ENCODE measurements at places on chromosomes 6 and 20.

GRCh38 chr6:44925100-44925739, 402.9 kb upstream of the RUNX2 start:
- DNase-seq: peak; percentile 62

- no peak for DNase-seq
These were observed 83.8 kb upstream of the FOXO3 start for GRCh38 chr6:108476847-108477430.

GRCh38 chr6:88725111-88725975, 238.1 kb downstream of the RNGTT start:
- DNase-seq: no peak

DNA sequence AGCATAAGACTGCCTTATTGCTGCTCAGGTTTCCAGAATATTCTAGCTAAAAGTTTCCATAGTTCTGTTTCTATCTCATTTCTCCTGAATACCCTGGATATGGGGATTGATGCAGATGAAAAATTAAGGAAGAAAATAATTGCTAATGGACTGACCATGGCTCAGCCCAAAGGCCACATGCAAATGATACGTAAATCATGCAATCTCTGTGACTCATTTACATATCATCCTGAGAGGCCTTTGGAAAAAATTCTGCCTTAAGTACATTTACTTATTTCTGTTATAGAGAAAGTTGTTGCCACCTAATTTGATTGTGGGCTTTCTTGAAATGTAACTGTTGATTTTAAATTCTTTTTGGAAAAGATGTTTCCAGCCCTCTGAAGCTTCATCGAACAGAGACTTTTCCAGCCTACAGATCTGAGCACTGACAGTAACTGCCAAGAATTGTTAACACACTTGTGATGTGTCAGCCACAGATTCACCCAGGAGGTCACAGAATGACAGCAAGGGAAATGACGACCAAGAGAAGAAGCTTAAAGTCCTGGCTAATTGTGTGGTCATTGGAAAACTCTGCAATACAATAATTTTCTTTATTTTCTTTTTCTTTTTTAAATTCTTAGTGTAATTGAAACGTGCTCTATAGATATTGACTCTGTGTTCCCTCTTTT, 174.8 kb downstream of the DOK5 start:
- DNase-seq: no peak

DNA sequence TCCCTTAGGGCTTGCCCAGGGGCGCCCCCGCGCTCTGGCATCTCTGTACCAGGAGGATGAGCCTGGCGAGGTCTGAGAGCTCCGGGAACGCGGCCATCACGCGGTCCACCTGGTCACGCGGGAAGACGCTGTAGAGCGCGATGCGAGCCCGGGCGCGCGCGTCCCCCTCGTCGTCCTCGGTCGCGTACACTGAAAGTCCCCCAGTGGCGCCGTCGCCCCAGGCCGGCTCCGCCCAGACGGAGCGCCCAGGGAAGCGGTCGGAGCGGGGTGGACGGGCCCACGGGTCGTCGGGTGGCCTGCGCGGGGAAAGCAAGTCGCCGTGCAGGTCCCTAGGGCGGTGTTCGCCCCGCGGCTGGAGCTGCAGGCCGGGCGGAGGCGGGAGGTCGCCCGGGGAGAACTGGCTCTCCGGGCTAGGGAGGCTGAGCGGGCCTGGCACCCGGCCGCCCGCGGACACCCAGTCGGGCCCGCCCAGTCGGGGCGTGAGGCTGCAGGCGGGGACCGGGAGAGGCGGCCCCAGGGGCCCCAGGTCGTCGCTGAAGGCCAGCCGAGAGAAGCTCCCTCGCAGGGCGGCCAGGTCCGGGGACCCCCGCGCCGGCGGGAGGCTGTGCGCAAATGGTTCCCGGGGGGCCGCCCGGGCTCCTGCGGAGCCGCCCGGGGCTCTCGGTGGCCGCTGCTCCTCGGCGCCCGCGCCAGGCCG, 34.0 kb downstream of the ZC3H12D start:
- DNase-seq: no peak

GRCh38 chr6:140586426-140587061, 1212.1 kb upstream of the CITED2 start:
- DNase-seq: peak; percentile 33

DNA sequence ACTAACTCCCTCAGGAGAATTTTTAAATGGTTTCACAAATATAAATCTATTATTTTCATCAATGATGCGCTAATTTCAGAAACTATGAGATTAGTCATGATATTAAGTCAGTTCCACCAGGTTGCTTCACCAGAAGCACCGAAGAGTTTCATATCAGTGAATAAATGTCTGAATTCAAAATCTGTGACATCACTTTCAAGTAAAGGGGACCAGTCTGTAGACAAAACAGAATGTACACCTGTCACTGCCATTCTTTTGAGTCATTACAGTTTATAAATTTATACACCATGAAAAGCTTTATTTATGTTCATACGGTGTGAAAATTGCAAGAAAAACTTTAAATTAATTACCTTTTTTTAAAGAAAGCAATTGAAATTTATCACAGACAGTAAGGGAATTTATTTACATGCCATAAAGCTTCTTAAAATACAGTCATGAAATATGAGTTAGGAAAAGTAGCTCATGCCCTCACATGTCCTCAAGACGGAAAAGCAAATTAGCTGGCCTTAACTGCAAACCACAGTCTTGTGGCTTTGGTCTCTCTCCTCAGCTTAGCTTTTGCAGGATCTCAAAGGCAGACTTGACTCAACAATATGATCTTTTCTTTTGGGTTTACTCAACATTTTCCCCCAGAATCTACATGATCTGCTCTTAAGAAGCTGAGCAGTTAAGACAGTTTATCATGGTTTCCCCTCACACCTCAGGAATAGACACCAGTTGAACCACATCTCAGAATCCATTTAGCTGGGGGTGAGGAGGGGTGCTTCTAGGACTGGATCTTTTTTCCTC, 177.7 kb upstream of the MCHR2 start:
- DNase-seq: no peak

- no peak for DNase-seq
These were observed 43.4 kb downstream of the TRAF3IP2 start for GRCh38 chr6:111562246-111562645.

DNA sequence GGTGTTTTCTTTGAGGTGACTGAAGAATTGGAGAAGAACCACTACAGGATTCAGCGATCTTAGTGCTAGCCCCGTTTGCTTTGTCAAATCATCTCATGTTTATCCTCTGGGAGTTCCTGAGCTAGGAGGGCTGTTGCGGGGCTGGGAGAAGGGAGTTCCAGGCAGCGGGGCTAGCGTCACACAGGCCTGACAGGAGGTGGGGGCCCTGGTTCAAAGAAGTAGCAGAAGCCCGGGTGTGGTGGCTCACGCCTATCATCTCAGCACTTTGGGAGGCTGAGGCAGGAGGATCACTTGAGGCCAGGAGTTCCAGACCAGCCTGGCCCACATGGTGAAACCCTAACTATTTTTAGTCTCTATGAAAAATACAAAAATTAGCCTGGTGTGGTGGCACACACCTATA, 33.2 kb upstream of the SULF2 start:
- DNase-seq: no peak

- no peak for DNase-seq
These were observed 1023.6 kb upstream of the CITED2 start for GRCh38 chr6:140398076-140398475.

- no peak for DNase-seq
These were observed 45.2 kb downstream of the KIF16B start for GRCh38 chr20:16528078-16528477.

GRCh38 chr6:81769824-81770223, 17.3 kb upstream of the TENT5A start:
- DNase-seq: no peak

DNA sequence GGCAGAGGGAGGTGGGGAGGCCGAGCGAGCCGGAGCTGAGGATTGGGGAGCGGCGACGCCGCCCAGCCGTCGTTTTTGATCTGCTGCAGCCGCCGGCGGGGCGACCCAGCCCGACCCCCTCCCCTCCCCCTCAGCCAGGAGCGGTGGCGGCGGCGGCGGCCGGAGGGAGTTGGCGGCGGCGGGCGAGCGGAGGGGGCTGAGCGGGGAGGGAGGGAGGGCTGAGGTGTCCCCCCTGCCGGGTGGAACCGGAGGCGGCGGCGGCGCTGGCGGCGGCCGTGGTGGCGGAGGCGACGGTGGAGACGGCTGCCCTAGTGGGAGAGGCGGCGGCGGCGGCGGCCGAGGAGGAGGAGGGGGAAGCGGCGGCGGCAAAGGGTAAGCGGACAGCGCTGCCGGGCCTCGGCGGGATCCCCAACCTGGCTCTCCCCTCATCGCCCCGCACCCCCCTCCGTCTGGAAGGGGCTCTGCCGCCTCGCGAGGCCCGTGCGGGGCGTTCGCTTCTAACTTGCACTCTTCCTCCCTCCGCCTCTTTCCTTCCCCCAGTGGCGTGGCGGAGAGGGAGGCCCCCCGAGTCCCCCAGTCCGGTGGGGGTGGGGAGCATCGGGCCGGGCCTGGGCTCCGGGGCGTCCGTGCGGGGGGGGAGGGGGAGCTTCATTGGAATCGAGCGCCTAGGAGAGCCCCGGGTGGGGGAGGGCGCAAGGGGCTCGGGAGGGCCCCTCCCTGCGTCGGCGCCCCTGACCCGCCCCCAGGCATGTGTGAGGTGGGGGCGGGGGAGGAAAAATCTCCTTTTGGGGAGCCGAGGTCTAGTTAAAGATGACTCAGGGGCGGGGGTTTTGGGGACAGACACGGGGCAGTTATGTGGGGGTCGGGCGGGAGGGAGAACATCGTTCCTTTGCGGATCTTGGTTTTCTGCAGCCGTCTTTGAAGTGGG, at the start of gene TAB2:
Gene TAB2 (plus strand): TSS at position 69 of the 928 bp plus-strand sequence. CDS start 52,286 bp downstream, outside the sequence.
- DNase-seq: peak; percentile 79

GRCh38 chr6:4712291-4712690, 63.9 kb upstream of the CDYL start:
- no peak for DNase-seq

DNA sequence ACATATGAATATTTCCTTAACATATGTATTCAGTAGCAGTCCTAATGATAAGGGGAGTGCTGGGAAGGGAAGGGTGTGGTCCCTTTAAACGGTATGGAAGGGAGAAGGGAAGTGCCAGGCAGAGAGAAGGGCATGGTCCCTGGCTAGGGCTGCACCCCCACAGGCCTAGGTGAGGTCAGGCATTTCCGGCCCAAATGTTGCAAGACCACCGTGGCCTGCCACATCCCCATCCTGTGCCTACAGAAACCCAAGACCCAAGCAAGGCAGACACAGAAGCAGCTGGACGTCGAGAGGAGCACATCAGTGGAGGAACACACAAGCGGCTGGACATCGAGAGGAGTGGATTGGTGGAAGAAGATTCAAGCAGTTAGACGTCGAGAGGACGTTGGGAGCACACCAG, 5.9 kb downstream of the RRAGD start:
- no peak for DNase-seq

DNA sequence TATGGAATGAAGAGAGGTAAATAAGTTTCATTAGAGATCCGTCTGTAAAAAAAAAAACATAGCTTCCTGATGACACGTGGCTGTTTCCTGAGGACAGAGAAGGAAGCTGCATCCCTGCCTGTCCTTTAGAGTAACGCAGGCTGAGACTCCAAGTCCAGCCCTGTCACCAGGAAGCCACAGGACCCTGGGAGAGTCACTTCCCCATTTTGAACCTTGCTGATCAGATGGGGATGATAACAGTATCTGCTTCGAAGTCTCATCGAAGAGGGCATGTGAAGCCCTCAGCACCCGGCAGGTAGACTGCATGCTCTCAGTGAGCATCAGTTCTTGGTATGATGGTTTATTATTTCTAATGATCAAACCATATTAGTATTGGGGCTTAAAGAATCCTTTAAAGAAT, 139.1 kb upstream of the KCNG1 start:
- no peak for DNase-seq

GRCh38 chr20:20217621-20218020, 150.3 kb upstream of the INSM1 start:
- DNase-seq: no peak

DNA sequence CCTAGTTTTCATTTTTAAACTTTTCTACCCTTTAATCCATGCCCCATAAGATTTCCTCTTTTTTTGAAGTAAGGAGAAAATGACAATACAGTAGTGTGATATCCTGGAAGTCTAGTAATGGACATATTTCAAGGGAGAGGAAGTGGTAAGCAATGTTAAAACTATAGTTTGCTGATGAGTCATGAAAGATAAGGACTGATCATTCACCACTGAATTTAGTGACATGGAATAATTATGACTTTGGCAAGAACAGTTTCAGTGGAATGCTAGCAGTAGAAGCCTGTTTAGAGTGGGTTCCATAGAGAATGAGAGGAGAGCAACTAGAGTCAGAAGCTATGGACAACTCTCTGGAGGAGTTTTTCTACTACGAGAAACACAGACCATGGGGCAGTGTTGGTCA, 24.9 kb upstream of the SLC2A12 start:
- no peak for DNase-seq

DNA sequence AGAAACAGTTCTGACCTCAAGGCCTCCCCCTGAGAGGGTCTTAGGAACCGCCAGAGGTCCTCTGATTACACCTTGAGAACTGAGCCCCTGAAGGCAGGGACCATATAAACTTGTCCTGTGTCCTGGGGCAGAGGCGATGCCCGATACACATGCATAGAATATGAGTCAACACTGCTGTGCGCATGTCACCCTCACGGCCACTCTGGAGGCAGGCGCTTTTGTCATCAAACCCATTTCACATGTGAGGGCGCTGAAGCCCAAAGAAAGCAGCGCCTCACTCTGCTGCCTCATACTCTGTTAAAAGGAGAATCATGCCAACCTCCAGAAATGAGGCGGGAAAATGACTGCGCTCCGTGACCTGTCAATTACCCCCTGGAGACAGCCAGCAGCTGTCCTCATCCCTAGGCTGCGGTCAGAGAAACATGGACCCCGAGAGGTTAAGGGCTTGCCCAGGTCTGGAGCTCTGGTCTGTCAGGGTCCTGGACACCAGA, 158.3 kb downstream of the GRM4 start:
- DNase-seq: no peak

DNA sequence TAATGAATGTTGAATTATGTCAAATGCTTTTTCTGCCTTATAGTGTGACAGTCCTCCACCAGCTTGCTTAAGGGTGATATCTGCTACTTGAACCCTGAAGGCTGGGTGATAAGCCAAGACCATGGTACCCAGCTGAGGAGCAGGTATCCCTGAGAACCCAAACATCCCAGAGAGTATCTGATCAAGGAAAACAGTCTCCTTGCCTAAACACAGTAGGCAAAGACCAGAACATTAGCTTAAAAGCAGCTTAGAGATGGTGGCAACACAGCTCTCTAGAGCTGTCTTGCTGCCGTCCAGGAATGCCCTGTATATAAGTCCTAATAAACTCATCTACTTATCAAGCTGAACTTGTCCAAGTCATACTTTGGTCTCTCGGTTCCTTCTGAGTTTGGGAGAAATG, 127.7 kb upstream of the PRSS16 start:
- no peak for DNase-seq

GRCh38 chr20:36228770-36229169, 7.5 kb upstream of the AAR2 start:
- DNase-seq: no peak

- DNase-seq: no peak
These were observed 63.1 kb downstream of the ATXN1 start for GRCh38 chr6:16698162-16698533.

GRCh38 chr20:25471020-25471419, 63.5 kb downstream of the GINS1 start:
- DNase-seq: no peak
